ENCODE measurements at places on chromosomes 16 and 17.

DNA sequence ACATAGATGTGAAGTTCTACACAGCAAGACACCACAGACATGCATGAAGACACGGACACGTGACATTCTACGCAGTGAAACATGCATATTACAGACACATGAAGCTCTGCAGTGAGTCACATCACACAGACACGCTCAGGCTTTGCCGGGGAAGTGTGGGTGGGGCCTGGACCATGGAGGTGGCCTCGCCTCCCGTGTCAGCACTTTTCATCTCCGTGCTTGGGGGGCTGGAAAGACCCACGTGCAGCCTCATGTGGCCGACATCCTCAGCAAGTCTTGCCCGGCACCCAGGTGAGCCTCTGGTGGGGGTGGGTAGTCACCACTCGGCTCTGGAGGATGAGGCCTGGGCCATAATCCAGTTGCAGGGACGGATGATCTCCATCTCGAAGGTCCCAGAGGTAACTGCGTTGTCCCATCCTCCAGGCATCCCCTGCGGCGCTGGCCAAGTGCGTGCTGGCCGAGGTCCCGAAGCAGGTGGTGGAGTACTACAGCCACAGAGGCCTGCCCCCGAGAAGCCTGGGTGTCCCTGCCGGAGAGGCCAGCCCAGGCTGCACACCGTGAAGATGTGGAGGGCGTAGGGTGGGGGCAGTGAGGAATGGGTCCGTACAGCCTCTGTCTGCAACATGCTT, 17.3 kb upstream of the DPEP1 start:
- DNase-seq, result no peak

DNA sequence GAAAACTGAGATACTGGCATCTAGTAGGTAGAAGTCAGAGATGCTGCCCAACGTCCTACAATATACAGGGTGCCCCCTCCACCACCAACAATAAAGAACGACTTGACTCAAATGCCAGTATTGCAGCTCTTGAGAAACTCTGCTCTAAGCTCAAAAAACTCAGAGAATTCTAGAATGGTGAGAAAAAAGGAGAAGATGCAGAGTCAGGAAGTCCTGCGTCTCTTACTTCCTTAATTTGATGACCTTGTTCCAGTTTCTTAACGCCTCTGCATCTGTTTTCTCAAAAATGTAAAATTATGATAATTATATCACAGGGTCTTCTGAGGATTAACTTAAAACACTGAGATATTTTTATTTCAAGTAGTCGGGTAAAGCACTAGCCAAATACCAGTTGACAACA, 1.7 kb upstream of the HSBP1 start:
- no peak for DNase-seq

DNA sequence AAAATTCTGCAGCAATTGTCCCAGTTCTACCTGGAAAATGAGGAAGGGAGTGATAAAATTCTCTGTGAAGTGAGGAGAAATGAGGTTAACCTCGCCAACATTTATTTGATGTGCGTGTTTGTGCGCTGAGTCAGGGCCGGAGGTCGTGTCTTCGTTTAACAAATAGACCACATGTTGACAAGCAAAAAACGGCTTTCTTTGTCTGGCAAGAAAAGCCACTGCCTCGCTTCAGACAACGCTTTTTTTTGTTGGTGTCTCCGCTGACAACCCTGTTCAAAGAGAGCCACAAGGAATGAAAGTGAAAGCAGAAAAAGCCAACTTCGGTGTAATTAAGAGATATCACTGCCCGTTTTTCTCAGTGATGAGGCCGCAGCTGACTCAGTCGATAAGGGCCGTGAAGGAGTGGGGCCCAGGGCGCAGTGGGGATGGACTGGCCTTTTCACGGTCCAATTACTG, 510.6 kb downstream of the CDH13 start:
- DNase-seq, result no peak

- no peak for DNase-seq
Observed at GRCh38 chr16:77540646-77541045, 105.8 kb upstream of the ADAMTS18 start.

GRCh38 chr17:34771891-34772290, 189.4 kb downstream of the CCT6B start:
- DNase-seq, result no peak

- DNase-seq, result no peak
Observed at GRCh38 chr17:18950346-18950745, 1.6 kb upstream of the SLC5A10 start.

DNA sequence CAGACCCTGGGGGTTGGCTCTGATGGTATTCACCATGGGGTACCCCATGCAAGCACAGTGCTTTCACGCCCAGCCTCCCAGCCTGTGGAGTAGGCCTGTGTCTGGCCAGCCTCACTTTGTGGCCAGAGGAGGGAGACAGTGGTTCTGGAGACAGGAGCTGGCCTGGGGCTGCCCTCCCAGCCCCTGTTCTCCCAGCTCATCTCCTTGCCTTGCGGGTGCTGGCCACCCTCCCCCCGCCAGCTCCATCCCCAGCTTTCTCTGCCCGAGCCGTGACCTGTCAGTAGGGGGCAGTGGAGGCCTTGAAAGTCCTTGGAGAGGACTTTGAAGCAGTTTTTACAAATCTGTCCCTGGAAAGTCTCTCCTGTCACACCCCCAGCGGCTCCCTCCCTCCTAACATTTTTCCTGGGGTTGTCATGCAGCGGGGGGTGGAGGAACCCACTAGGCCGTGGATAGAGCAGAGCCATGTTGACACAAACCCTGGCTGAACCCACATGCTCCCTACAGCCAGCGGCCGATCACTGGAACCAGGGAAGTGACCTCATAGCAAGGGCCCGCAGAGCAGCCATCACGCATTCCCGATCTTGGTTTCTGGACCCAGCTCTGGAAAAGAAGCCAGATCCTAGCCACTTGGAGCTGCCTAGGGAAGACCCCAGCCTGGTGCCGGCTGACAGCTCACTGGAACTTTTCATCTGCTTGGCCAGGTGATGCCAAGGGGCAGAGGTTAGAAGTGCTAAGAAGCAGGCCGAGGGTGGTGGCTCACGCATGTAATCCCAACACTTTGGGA, 289.4 kb downstream of the SEC14L1 start:
- peak; percentile 97 for DNase-seq

DNA sequence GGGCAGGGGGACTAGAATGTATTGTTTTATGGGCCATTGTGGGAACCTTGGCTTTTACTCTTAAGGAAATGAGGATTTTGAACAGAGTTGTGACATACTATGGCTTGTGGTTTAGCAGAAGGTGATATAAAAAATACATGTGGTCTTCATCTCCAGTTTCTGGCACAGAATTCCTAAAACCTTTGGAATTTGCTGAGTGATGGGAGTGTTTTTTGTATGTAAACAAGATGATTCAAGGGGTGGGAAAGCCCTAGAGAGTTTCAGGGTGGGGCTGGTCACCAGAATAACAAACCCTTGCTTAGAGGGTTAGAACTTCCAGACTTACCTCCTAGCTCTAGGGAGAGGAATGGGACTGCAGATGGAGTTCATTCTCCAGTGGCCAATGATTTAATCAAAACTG, 316.1 kb downstream of the PHKB start:
- DNase-seq, result no peak

DNA sequence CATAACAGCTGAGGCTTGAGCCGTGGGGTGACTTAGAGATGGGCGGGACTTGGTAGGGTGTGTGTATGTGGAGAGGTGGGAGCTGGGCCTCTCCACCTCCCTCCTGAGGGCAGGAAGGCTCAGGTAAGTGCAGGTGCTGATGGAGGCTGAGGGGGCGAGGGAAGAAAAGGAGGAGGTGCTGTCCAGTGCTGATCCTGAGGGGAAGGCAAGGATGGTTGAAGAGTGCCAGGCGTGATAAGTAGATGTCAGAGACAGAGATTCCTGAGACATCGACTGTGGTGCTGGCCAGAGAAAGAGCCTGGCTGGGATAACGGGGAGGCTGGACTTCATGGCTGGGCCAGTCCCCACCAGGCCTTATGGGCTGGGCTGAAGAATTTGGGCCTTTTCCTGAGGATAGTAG, 159.1 kb downstream of the SDK2 start:
- no peak for DNase-seq

GRCh38 chr17:78159575-78160158, 8.7 kb upstream of the SYNGR2 start:
- no peak for DNase-seq

GRCh38 chr17:75721463-75722011, 278 bp downstream of the ITGB4 start:
- no peak for DNase-seq

- DNase-seq, result no peak
Observed at GRCh38 chr17:8739097-8739496, 5.5 kb downstream of the CCDC42 start.

GRCh38 chr17:49090878-49091594, 41.5 kb upstream of the B4GALNT2 start:
- DNase-seq, result no peak

- no peak for DNase-seq
Observed at GRCh38 chr16:28495795-28496749, 1.6 kb downstream of the APOBR start.

GRCh38 chr16:31436221-31437045, 6.2 kb downstream of the ZNF843 start:
- DNase-seq, result no peak

DNA sequence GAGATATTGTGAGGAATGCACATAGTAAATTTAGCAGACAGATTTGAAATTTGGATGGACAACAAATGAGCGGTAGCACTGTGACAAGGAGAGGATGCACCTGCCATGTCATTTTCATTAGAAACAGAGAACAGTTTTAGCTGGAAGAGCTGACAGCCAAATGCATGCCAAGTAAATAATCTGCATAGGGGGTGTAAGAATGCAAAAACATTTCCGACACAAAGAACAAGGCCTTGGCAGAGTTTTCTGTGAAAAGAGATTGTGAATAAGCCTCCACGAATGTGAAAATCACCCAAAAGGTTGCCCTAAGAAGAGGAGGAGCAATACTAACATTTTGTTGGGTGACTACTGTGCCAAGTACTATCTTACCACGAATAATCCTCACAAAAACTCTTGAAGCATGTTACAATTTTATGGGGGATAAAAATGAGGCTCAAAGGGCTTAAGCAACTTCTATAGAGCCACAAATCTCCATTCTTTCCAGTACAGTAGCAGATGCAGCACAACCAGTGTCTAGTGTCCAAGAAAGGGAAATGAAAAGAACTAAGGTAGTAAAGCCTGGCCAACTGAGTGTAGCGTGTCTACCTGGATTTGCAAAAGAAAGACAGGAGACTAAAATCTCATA, 28.3 kb downstream of the TMEM100 start:
- no peak for DNase-seq

GRCh38 chr16:62692685-62693084, 656.4 kb upstream of the CDH8 start:
- DNase-seq, result no peak

GRCh38 chr16:22397931-22398330, 23.5 kb upstream of the CDR2 start:
- no peak for DNase-seq

DNA sequence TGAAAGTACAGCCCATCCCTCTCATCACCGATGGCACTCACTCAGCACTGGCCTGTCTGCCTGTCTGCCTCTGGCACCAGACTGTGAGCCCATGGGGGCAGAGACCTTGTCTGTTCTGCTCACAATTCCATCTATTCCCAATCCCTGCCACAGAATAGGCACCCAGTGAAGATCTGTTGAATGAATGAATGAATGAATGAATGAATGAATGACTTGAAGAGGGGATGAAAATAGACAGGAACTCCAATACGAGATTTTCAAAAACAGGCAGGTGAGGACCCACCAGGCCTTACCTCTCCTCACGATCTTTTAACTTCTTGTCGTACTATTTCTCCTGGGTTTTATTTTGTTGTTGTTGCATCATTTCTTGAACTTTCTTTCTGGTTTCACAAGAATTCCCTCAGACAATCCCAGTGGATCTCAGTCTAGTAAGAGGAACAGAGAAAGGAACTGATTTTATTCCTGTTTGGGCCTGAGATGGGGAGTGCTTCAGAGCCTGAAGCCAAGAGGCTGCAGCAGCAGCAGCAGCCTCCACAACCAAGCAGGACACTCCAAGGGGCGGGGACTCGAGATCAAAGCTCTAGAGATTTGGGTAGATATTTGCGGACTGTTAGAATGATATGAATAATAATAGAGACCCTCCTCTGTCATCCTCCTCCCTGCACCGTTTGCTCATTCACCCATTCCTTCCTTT, 17.7 kb downstream of the KRT9 start:
- no peak for DNase-seq

DNA sequence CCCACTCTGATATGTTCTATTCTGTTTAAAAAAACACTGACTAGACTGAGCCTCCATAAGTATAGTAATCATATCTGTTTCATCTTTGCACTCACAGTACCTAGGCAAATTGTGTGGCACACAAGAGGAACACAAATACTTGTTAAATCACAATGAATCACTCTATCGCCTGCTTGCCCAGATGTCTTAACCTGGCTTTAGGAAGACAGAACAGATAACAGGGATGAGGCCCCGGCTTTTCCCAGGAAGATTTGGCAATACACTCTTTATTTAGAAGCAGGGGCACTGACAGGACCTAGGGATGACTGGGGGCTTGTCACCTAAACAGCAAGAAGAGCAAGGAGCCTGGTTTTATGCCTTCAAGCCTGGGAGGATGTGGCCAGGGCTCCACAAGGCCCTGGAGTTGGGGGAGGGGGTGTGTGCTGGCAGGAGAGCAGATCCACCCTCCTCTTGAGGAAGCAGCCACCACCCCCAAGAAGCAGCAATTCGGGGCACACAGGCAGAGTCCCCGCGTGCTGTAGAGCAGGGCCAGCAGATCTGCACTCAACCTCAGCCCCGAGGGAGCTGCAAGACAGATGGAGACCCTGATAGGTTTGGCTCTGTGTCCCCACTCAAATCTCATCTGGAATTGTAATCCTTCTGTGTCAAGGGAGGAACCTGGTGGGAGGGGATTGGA, 41.0 kb upstream of the KSR1 start:
- DNase-seq, result no peak

- no peak for DNase-seq
Observed at GRCh38 chr17:5837055-5837491, 233.1 kb upstream of the WSCD1 start.

- DNase-seq, result no peak
Observed at GRCh38 chr17:1005361-1005946, 8.5 kb downstream of the TIMM22 start.

DNA sequence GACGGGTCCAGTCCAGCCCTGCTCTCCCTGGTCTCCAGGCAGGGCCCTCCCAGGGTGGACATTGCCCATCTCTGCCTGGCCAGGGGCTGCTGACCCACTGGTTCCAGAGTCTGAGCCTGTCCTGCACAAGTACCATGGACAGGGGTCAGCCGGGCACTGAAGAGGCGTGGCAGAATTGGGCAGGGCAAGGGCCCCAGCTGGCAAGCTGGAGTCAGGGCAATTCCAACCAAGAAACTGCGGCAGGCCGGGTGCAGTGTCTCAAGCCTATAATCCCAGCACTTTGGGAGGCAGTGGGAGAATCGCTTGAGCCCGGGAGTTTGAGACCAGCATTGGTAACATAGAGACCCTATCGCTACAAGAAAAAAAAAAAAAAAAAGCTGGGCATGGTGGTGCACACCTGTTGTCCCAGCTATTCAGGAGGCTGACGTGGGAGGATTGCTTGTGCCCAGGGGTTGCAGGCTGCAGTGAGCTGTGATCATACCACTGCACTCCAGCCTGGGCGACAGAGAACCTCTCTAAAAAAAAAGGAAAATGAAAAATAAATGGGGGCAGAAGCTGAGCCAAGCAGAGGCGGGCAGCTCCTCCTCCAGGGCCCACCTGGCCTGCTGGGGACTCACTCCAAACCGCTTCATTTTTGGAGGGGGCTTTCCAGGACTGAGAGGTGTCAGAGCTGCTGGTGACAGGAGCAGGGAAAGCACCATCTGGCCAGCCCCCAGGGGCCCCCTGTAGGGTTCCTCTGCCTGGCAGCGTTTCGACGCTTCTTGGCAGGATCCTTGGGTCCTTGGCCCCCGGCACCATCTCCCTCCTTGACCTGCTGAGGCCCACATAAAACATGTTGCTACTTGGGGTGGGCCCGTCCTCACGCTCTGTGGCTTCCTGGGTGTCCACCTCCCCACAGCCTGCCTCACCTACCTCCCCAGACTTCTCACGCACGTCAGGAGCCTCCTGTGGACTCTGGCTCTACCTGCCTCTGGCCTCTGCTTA, 2.9 kb upstream of the MAFG start:
- DNase-seq, result no peak
